ENCODE measurements at places on chromosomes 3 and 15.

GRCh38 chr3:153602801-153603200, 440.8 kb downstream of the RAP2B start:
- DNase-seq, result no peak

DNA sequence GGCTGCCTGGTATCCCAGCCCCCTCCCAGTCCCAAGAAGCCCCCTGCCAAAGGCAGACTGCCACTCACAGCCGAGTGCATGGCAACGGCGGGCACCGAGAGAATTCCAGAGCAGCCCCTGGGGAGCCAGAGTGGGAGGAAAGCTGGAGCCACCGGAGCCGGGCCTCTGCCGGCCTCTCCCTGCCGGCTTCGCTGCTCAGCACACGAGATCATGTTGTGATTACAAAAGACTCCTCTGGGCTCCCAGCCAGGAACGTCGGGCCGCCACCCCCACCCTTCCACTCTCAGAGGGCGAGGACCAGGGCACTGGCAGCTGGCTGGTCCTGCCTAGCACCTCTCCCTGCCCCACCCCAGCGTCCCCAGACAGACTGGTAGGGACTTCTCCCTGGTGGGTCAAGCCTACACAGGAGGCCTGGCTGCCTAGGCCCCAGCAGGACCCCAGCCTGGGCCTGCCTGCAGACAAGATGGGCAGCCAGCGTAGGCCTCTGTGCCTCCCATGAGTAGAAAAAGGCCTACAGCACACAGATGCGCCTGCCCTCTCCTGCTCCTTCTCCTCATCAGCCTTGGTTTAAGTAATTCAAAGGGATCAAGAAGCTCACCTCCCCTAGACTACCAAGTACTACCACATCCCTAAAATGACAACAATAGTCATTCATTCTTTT, at the start of gene CCDC9B:
CCDC9B (minus strand) TSS at position 200 of the 661 bp plus-strand sequence; CDS start at position 80, 120 bp downstream.
- DNase-seq, result no peak

DNA sequence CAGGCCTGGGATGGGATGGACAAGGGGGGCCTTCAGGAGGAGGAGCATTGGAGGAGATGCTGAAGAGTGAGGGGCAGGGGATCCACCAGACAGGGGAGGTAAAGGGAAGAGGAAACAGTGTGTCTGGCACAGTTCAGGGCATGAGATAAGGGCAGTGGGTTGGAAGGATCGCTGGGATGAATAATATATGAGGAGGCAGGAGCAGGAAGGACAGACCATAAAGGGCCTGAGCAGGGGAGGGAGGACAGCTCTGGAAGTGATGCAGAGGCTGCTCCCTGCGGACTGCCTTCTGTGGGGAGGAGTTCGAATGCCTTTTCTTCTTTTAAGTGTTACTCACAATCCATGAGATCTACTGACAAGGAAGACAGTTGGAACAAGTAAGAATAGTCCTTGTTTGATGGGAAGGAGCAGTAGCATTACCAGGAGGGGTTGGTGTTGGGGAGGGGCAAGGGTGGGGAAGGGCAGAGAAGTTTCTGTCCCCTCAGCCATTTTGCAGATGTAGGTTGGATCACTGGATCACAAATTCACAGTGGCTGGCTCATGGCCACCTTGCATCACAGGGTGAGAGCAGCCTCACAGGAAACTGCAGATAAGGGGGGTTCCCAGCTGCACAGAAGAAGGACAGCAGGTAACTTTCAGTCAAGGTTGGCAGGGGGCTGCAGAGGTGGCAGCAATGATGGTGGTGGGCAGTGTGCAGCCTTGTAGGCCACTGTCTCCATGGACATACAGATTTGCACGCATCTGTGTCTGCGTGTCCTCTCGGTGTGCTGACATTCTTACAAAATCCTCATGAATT, 91.9 kb upstream of the SNRPN start:
- no peak for DNase-seq

DNA sequence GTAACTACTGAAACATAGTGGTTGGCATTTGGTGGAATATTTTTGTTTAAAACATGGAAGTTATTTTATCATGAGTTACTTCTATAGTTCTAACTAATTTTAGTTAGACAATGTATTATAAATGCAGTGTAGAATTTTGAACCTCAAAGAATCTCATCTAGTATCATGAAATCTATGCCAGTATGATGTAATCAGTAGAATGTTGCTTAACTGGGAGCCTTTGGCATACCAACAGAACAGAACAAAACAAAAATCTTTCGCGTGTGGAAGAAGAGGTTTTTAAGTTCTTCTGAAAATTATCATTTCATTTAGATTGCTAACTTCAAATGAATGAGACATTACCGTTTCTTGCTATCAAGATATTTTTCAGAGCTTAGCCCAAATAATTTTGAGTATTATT, 98.4 kb upstream of the LRRFIP2 start:
- no peak for DNase-seq

GRCh38 chr3:144018776-144019175, 47.2 kb downstream of the DIPK2A start:
- no peak for DNase-seq

GRCh38 chr3:195771646-195772300, 40.0 kb downstream of the MUC4 start:
- no peak for DNase-seq

DNA sequence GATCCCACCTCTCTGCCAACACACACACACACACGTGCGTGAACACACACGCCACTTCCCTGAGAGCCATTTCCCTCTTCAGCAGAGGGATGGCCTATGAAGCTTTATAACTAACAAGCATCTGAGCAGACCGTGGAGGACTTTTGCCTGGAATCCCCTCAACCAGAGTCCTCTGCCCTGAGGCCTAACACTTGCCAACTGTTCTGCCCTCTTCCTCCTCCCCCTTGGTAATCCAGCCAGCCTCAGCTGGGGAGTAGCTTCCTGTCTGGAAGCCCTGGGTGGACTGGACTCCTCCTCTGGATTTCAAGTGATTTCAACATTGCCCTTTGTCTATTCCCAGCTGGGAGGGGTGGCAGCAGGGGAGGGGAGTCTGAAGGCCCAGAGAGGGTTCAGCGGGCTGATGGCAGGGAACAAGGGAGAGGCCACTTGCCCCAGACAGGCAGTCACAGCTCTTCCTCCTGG, 68.4 kb upstream of the HACD2 start:
- DNase-seq, result no peak

DNA sequence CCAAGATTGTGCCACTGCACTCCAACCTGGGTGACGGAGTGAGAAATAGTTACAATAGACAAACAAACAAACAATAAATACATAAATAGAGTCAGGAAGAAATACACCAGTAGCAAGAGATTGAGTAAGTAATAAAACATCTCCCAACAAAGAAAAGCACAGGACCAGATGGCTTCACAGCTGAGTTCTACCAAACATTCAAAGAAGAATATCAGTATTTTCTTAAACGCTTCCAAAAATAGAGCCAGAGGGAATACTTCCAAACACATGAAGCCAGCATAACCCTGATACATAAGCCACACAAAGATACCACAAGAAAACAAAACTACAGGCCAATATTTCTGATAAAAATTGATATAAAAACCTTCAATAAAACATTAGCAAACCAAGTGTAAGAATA, 30.7 kb upstream of the IGSF10 start:
- no peak for DNase-seq

DNA sequence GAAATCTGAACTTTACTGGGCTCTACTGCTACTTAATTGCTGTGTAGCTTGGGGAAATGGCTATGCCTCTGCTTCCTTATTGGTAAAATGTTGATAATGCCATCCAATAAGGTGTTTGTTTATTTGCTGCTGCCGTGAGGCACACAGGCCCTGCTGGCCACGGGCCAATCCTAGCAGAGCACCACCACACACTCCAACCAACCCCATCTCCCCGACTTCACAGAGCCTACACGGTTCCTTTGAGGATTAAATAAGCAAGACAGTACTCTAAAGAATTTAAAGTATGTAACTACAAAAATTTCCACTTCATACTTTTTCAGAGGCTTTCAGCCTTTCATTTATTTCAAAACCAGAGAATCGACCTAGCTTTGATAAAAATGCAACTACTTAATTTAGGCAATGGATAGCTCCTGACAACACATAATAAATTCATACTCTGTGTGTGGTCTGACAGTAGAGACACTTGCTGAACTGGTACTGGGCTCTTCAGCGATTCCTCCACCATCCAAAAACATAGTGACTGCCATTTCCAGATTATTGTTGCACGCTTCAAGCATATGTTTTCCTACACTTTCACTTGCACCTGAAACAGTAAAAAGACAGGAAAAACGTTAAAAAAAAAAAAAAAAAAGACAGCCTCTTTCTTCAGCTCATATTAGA, 25.3 kb downstream of the UBXN7 start:
- no peak for DNase-seq

- DNase-seq, result no peak
Observed at GRCh38 chr3:48612309-48612708, 2.9 kb upstream of the UQCRC1 start.

DNA sequence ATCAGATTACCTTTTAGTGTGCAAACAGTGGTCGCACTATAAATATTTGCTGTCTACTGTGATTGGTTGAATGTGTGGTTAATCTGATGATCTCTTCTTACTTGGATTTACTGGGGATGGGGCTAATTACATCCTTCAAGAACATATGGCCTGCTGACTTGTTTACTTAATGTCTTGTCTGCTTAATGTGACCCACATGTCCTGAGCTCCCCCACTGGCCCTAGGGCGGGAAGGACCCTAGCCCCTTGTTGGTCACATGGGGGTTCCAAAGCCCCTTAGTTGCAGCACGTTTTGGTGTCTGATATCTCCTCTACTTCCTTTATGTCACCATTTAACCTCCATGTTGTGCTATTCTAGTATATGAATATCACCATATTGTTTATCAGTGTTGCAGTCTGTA, 17.8 kb upstream of the P2RY12 start:
- DNase-seq, result no peak

GRCh38 chr3:177015881-177016280, 181.4 kb downstream of the TBL1XR1 start:
- DNase-seq, result no peak

- DNase-seq, result no peak
Observed at GRCh38 chr15:93932164-93932776, 299.1 kb upstream of the MCTP2 start.

GRCh38 chr15:94324117-94324826, 92.9 kb downstream of the MCTP2 start:
- DNase-seq, result peak; percentile 64

DNA sequence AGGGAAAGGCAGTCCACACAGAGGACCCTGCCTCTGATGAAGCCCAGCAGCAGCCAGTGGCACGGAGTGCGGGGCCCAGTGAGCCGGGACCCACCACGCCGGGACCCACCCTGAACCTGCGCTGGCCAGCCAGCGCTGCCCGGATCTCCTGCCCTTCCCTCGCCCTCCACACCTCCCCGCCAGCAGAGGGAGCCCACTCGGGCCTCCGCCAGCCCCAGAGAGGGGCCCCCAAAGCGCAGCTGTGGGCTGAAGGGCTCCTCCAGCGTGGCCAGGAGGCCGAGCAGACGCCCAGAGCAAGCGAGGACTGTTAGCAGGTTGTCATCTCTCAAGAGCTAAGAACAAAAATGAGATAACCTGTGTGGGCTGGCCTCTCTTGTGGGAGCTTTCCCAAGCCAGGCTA, 81.3 kb upstream of the ATP10A start:
- DNase-seq, result no peak

Data from GM10248 (cell line).